ENCODE measurements at places on chromosomes 5 and 9.
A peak's percentile ranks its signal among the peaks of the same experiment; 100 is the strongest.

DNA sequence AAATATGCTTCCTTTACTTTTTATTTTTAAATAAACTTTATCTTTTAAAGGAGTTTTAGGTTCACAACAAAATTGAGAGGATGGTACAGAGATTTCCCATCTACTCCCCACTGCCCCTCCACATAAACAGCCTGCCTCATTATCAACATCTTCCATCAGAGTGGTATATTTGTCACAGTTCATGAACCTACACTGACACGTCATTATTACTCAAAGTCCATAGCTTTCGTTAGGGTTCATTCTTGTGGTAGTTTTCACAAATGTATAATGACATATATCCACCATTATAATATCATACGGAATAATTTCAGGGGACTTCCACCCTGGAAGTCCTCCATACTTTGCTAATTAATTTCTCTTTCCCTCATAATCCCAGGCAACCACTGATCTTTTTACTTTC is 204.9 kb downstream of the SMARCA2 start:
- DNase-seq = no peak

DNA sequence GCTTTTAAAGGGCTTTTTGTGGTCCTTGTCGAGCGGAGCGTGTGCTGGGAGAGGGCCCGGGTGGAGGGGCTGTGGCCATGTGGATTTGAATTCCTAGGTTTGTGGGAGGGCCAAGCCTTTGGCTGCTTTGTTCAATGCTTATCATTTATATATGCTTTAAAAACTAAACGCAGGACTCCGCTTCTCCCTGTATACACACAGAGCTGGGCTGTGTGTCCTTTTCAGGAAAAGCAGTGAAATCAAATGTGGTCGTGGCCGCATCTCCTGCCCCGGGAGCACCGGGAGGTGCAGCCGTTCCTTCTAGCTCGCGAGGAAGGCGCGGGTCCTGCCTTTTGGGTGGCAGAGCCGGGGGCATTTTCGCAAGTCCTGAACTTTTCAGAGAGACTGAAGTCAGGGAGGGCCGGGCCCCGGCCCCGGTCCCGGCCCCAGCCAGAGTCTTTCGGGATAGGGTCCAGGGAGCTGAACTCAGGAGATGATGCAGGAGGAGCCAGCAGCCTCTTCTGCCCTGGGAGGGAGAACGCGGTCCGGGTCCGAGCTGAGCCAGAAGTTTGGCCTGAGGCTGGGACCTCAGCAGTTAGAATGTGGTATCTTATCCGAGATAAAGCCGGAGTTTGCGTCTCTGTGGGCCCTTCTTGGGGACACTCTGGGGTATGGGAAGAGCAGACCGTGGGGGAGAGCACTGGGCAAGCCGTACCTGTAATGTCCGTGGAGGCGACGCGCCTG is 158.8 kb downstream of the C9orf152 start:
- DNase-seq = no peak

- DNase-seq = no peak
These were observed 96.7 kb downstream of the MVB12B start for GRCh38 chr9:126423142-126423915.

GRCh38 chr9:17204611-17205152 is 69.8 kb downstream of the CNTLN start:
- no peak for DNase-seq

GRCh38 chr5:18699681-18700080 is 1065.4 kb downstream of the TAF11L14 start:
- DNase-seq = no peak

GRCh38 chr9:80691229-80691628 is 998.1 kb downstream of the TLE1 start:
- DNase-seq = no peak

GRCh38 chr9:118268046-118268445 is 563.8 kb downstream of the TLR4 start:
- no peak for DNase-seq

DNA sequence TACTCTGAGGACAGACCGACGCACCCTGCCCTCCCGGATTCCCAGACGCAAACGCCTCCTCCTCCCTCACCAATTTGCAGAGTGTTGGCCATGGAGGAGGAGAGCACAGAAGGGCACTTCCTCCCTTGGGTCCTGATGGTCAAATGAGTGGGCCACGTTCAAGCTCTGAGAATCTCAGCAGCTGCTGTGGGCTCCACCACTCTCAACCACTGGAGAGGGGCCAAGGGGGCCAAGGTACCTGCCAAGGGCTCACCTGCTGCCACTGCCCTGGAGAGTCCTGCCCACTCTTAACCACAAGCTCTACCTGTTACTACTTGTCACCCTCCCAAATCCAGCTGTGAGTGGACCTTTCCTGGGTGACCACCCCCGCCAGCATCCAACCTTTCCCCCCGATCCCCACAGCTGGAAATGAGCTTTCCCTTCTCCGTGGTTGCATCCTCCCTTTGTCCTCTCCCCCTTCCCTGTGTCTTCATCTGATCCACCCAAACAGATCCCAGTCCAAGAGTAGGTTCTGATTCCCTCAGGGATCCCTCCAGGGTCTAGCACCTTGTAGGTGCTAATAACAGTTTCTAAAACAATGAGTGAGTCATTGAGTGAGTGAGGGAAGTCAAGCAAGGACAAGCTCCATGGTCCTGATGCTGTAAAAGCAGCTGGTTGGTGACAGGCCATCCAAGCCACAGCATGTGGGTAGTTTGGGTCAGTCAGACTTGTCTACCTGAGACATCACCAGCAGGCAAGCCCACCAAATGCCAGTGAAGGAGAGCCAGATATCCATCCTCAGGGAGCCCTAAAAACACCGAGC is 69.7 kb downstream of the FAM114A2 start:
- DNase-seq = no peak

- no peak for DNase-seq
These were observed 48.9 kb upstream of the S1PR3 start for GRCh38 chr9:88942411-88942810.

GRCh38 chr5:179060116-179061008 is at the start of gene ZNF354C:
ZNF354C (plus strand) TSS chr5:179060373; CDS start chr5:179062069, 1,696 bp downstream.
- peak; percentile 25 for DNase-seq

GRCh38 chr9:32378496-32378895 is 5.9 kb upstream of the ACO1 start:
- DNase-seq = peak; percentile 16

GRCh38 chr5:136799806-136800372 is 434.5 kb upstream of the TRPC7 start:
- no peak for DNase-seq

DNA sequence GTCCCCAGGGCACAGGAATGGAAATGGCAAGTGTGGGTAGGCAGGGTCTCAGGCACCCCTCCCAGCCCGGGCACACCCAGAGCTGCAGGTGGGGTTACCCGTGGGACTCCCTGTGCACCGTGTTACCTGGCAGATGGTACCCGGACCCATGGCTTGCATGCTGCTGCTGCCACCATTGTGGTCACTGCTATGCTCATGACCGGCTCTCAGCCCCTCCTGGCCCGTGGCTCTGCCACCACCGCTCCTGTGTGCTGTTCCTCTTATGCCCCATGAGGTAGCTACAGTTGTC is 21.7 kb upstream of the HMCN2 start:
- DNase-seq = no peak

- DNase-seq = no peak
These were observed 70.4 kb upstream of the TLE1 start for GRCh38 chr9:81759680-81760215.

- DNase-seq = no peak
These were observed 23.2 kb downstream of the AK3 start for GRCh38 chr9:4717815-4718214.

DNA sequence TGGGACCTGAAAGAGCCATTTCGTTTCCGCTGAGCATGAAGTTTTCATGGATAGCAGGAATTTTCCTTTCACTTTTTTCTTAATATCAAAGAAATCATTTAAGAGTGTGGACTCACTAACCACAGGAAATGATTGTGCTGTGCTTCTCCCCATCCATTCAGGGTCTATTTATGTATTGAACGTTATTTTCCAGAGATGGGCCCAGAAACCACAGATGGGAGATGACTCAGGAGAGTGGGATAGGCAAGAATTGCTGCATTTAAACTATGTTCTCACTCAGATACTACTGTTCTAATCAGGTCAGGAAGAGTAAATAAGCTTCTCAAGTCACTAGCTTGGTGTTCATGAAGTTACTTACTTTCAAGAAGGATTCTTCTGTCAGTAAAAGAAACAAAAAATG is 763.8 kb downstream of the DTWD2 start:
- no peak for DNase-seq

GRCh38 chr5:135193213-135194125 is 159.4 kb upstream of the PITX1 start:
- DNase-seq = no peak

DNA sequence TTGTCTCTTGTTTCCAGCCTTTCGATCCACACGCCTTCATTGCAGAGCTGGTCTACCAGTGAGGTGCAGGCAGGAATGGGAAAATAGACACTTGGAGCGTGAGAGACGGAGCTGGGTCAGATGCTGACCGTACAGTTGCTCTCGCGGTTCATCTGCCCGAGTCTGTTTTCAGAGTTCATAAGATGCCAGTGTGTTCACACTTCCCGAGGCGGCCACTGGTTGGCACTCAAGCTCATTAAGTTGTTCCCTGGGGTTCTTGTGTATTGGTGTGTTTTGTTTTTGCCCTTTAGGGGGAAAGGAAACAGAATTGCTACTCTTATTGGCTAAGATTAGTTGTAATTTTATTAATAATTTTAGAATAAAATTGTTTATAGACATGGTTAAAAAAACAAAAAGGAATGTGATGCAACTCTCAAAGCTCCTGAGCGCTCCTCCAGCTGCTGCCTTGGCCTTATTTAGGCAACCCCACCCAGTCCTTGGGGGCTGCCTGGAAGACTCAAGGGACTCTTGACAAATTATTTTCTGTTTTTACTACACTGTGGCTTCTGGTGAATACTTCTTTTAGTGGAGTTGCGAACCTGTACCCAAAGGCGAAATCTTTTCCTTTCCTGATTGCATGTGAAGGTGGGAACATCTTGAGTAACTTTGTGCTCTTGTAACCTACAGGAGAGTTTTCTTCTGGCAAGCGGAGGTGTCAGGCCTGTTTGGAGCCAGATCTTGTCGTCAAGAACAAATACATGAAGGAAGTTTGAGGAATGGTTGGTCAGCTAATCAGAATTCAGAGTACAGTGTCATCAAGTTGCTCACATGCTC is 146.1 kb downstream of the MAST4 start:
- no peak for DNase-seq

- no peak for DNase-seq
These were observed 81.4 kb upstream of the WWC1 start for GRCh38 chr5:168209997-168210396.

GRCh38 chr9:137722481-137722880 is 103.7 kb downstream of the EHMT1 start:
- DNase-seq = no peak

GRCh38 chr5:165029099-165029870 is 1523.9 kb downstream of the MAT2B start:
- DNase-seq = no peak

GRCh38 chr9:122367774-122368460 is 2.9 kb upstream of the PTGS1 start:
- DNase-seq = no peak

- DNase-seq = no peak
These were observed 12.2 kb upstream of the ELL2 start for GRCh38 chr5:95973793-95974325.

- no peak for DNase-seq
These were observed 108.9 kb downstream of the GDNF start for GRCh38 chr5:37730896-37731455.

- no peak for DNase-seq
These were observed 41.5 kb downstream of the HACD4 start for GRCh38 chr9:20989923-20990341.

GRCh38 chr5:170200876-170201275 is 31.9 kb upstream of the C5orf58 start:
- no peak for DNase-seq

- DNase-seq = no peak
These were observed 67.0 kb downstream of the SGCD start for GRCh38 chr5:156393980-156394379.

DNA sequence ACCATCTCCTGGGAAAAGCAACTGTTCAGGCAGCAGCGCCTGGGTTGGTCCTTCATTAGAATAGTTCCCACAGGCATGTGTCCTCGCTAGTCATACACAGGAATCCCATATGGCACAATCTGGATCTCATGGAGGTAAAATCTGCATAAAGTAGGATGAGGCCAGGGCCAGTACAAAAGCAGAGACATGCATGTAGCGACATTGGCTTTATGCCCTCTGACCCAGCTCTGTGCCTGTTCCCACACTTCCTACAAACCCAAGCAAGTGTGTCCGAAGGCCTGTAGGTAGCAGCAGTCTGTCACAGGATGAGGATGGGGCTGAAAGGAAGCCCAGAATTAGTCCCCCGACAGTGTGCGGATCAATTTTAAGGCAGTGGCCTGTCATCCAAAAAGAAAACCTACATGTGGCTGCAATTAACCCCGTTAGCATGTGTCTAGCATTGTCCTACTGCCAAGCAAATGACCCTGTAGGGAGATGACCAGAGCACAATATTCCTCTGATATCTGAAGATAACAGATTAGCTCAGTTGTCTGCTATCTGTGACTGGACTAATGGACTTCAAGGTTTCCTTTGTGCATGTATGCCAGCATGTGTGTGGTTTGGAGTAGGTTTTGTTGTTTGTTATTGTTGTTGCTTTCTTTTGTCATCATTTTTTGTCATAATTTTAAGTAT is 178.8 kb downstream of the TMEM161B start:
- DNase-seq = no peak

DNA sequence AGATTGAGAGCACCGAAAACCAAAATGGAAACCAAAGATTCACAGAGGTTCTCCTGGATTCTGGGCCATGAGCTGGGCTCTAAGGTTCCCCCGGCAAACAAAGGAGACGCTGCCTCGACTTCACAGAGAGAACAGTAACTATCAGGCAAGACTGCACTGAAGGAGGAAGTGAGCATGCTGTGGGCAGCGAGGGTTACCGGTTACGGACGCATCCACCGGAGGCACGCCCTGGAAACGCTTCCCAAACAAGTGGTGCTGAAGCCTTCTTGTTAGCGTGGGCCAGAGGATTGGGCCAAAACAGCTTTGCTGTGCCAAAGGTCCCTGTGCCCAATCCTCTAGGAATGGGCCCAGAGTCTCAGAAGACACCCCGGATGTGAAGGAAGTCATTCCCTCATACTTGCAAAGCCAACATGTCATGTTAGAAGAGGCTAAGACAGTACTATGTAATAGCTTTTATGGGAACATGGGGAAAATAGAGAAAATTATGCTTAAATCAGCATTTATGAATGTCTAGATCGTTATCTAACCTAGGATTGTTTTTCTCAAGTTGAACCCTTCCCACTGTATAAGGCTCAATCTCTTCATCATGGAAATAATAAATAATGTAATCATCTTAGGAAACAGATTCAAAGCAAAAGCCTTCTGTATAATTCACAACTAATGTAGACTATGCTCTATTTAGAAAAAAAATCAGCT is 145.4 kb downstream of the GABBR2 start:
- DNase-seq = no peak

DNA sequence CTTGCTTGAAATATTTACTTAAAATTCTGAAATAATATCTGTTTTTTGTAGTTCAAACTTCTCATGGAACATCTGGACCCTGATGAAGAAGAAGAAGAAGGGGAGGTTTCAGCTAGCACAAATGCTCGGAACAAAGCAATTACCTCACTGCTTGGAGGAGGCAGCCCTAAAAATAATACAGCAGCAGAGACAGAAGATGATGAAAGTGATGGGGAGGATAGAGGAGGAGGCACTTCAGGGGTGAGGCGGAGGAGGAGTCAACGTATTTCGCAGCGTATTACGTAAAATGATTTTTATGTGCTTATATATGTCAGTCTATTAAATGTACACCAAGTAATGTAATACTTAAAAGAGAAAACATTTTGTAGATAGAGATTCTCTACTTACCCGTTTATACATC is 185.4 kb downstream of the CPLANE1 start:
- DNase-seq = no peak

Measured in NCI-H187 treated with DMSO at 0.1 percent for 48 hours (cell line).